Inflammatory macrophage treated with lipopolysaccharide for 1 hour (primary cell): ENCODE measurements at places on chromosomes 6 and 20.
A peak's percentile ranks its signal among the peaks of the same experiment; 100 is the strongest.

- DNase-seq = peak; percentile 70
Observed at GRCh38 chr20:57498425-57499400, 26.2 kb downstream of the CTCFL start.

GRCh38 chr6:140178520-140178919 is 804.1 kb upstream of the CITED2 start:
- DNase-seq = no peak

DNA sequence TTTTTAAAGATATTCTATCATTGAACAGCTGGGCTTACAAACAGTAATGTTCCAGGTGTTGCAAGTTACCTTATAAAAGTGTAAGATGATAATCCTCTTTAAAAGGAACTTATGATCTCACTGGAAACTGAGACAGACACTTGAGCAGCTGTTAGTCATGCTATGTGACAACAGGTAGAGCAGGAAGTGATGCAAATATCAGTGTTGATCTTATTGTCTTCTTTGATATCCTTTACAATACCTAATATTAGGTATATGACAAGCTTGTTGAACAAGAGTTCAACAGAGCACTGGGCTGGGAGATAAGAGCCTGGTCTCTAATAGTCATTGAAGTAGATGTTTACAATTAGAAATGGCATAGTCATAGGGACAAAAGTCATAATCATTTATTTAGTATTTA is 150.0 kb downstream of the UBE3D start:
- no peak for DNase-seq

GRCh38 chr20:17281478-17281877 is 54.6 kb downstream of the PCSK2 start:
- no peak for DNase-seq

GRCh38 chr6:44400572-44400971 is 13.1 kb downstream of the CDC5L start:
- no peak for DNase-seq

GRCh38 chr6:66896415-66896814 is 1189.4 kb upstream of the EYS start:
- DNase-seq = no peak

- no peak for DNase-seq
Observed at GRCh38 chr6:8194490-8194889, 92.1 kb upstream of the EEF1E1 start.

DNA sequence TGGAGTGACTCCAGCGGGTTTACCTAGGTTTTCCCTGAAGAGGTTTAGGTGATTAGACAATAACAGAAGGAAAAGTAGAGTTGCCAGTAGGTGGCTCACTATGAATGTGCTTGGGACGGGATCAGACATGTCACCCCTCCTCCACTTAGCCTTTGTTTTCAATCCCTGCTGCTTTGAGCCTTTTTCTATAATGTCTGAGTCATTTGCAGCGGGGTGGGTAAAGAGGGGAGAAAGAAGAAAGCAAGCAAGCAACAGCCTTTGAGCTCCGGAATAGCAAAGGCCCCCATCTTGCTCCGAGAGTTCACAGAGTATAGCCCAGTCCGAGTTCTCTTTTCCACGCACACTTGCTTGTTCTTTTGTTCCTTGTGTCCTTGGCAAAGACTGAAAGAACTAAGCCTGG is 129.1 kb downstream of the PACRG start:
- DNase-seq = no peak
